Hematopoietic multipotent progenitor cell treated with erythropoietin and hydrocortisone succinate and interleukin-3 and kit ligand, for 6 days (in vitro differentiated cells): ENCODE measurements at places on chromosomes 16 and 17.

- no peak for DNase-seq
Measured at GRCh38 chr16:86716649-86717048, 138.3 kb downstream of the FOXL1 start.

DNA sequence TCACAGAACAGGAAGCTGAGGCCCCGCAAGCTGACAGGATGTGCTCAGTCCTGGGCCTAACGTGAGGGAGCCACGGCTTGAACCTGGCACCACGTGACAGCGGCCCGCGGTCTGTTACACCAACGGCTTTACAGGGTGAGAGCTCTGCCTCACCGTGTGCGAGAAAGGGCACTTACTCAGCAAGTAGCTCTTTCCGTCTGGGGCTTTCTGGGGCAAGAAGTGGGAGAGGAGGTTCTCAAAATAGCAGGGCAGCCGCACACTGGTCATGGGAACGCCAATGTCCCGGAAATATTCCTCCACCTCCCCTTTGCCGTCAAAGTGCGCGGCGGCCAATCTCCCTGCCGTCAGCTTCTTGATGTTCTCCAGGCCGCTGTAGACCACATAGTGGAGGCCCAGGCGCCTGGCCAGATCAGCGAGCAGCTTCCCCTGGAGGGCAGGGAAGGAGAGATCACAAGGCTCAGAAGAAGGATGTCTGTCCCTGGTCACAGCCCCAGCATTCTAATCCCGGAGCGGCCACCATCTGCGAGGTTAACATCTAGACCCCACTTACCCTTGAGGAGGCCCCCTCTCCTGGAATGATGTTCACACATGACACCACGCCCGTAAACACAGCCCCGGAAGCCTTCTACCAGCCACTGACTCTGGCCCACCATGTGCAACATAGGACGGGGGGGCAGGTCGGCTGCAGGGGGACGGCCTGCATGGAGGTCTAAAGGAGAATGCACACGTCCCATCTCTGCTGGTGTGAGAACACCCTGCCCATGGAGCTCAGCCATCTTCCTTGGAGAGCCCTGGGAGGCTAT is 8.2 kb downstream of the NMRAL1 start:
- no peak for DNase-seq

- DNase-seq: peak; percentile 76
Measured at GRCh38 chr16:88681709-88682451, 4.4 kb downstream of the SNAI3 start.

DNA sequence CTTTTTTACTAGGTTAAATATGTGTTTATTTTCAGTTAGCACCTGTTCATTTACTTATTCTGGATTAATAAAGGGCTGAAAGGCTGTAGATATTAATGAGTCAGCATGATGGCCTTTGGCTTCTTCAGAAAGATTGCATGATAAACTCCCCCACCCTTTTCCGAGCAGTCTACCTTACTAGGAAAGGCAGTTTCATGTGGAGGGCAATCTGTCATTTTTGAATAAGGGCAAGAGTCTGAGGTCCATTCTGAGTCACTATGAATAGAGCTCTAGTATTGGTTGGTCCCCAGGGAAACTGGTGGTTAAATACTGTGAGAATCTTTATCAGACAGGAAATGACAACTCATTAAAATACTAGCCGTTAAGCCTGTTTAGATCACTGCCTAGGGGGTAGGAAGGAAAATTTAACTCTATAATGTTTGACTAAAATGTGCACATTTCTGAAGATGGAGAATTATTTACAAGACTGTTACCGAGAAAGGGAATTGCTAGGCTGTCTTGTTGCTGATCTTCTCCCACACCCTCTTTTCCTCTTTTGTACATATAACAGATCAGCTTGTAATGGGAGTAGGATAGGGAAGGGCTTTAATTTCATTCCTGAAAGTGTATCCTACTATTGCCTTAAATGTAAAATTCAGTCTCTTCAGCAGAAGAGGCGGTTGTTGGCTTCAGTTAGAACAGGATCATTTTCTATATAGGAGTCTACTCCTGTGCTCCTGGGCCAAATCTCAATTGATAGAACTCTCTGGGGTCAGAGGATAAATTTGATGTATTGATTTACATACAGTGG is 63.3 kb downstream of the TUBD1 start:
- DNase-seq: peak; percentile 98

DNA sequence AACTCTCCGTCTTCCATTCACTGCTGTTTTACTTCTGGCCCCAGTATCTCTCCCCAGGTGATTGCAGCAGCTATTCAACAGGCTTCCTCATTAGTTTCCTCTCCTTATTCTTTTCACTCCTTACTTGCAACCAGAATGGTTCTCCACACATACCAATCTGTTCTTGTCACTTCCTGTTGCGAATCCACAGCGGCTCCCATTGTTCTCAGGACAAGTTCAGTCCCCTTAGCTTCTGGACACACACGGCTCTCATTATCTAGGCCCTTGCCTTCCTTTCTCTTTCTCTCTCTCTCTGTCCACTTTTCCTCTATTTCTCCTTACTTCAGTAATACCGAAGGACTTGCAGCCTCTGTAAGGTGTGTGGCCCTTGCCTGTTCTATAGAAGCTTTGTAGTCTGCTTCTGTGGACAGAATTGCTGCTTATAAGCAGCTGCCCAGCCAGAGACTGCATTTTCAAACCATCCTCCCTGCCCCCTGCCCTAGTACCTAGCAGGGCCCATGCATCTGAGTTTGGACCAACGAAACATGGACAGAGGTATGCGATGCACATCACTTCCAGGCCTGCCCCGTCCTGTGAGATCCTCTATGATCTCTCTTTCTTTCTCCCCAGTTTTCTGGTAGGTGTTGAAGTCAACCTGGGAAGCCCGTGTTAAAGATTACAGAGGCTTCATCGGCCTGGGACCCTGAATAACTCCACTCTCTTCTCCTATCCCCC is 45.7 kb downstream of the VAT1L start:
- DNase-seq: no peak

DNA sequence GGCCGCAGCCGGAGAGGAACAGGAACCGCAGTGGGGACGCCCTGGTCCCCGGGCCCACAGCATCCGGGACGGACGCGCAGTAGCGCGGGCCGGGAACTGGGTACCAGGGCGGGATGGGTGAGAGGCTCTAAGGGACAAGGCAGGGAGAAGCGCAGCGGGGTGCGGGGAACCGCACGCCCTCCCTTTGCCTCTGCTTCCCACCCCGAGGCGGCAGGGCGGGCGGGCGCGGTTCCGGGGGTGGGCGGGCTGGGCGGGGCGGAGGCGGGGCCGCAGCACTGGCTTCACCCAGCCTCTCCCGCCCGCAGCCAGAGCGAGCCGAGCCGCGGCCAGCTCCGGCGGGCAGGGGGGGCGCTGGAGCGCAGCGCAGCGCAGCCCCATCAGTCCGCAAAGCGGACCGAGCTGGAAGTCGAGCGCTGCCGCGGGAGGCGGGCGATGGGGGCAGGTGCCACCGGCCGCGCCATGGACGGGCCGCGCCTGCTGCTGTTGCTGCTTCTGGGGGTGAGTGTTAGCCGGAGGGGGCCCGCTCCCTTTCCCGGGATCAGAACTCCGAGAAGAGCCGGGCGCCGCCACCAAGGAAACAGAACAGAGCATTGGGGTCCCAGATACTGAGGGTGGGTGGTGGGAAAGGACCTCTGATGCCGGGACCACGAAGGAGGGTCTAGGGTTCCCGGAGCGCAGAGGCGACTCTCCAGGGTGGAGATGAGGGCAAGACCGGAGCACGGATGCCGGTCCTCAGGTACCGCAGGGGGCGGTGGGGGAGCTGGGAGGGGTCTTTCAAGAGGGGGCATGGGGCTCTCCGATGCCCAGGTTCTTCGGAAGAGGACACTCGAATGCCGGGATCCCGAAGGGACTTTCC is at the start of gene NGFR:
NGFR (plus strand) TSS at position 308 of the 856 bp plus-strand sequence; CDS start at position 433, 125 bp downstream.
- peak; percentile 66 for DNase-seq

DNA sequence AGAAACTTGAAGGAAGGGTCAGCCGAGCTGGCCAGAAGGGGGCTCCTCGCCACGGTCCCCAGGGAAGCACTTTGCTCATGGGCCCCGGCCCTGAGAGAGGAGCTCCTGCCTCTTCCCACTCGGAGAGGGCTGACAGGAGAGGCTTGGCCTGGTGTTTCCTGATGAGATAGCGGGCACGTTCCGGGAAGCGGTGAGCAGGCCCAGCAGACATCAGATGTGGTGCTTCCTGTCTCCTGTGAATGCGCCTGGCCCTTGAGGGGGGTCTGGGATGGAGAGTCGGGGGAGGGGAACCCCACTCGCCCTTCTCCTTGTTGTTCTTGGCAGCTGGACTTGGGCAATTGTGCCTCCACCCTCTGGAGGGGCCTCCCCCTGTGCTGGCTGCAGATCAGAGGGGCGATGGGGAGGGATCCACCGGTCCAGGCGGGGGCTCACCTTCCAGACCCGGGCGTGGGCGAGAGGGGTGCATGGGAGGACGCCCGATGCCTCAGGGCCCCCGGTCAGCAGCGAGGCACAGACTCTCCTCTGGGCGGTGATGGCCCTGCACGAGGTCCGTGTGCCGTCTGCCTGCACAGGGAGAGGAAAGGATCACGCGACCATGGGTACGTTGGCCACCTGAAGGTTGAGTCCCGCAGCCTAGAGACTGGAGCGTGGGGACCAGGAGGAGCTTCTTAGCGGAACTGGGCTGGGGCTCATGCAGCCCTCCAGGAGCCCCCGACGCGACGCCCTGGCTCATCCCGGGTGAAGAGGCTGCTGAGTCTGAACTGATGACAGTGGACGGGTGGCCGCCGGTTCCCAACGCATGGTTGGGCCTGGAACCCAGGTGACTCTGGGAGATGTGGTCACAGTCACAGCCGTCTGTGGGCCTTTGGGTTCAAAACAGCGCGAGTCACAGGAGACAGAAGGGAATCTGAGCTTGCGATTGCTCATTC is 25.4 kb downstream of the METRNL start:
- DNase-seq: no peak
